ENCODE measurements at places on chromosomes 16 and 17.

DNA sequence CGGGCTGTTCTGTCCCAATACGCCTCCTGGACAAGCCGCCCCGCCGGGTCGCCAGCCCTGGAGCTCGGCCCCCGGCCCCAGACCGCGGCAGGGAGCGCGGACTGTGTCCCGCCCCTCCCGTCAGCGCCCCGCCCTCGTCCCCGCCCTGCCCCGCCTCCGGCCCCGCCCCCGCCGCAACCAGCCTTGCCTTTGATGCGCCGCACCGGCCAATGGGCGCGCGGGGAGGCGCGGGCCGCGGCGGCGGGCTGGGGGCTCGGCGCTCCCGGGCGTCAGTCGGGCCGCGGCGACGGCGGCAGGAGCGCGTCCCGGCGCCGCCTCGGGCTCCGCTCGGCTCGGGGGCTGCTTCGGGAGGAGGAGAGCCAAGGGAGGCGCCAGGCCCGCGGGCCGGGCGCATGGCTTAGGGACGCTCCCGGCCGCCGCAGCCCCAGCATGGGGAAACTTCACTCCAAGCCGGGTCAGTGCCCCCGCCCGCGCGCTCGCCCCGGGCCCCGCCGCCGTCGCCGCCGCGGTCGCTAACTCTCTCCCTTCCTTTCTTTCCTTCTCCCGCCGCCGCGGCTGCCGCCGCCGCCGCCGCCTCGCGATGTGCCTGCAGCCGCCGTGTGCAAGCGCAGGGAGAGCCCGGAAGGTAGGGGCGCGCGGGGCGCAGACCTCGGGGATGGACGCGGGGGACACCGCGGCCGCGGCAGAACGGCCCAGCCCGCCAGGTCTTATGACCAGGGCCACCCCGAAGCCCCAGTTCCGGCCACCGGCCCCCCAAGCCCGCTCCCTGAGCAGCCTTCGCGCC lies at the start of gene NKD1:
NKD1 (plus strand) TSS at position 272 of the 784 bp plus-strand sequence; CDS start at position 430, 158 bp downstream.
- peak; percentile 96 for DNase-seq

DNA sequence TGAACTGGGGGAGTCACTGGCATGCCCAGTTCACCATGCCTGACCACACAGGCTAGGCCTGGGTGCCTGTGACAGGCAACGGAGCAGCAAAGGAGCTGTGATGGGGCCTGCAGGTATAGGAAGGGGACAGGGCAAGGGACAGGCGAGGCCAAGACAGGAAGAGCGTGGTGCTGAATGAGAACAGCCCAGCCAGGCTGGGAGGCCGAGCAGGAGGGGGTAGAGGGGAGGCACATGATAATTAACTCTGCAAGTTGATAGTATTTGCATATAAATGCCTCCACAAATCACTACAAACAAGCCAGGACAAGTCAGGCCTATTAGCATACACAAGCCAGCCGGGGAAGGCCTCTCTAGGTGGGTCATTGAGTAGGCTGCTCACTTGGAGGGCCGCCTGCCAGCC lies 7.8 kb downstream of the ZFHX3 start:
- DNase-seq = no peak

GRCh38 chr17:79836972-79837887 lies 2.0 kb downstream of the CBX4 start:
- peak; percentile 81 for DNase-seq

GRCh38 chr16:48246066-48246465 lies 1.3 kb downstream of the ABCC11 start:
- no peak for DNase-seq

DNA sequence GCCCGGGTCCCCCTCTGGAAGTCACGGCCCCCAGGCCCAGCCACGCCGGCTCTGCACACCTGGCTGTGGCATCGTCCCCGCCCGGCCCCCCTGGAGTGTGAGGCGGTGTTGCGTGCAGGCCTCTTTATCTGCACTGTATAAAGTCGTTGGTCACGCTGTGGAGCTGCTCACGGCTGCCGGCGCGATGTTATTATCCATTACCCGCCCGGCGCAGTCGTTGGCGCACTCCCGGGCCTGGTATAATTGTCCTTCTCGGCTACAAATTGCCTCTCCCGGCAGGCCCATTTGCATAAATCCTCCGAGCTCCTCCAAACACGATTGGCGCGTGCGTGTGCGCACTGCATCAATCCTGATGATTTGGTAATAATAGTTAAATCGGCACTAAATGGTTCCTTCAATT lies 57.8 kb downstream of the BAHCC1 start:
- no peak for DNase-seq

- DNase-seq = no peak
Observed at GRCh38 chr17:72984926-72985325, 107.6 kb downstream of the SLC39A11 start.

Measured in GM13976 (cell line).